RWPE2 (cell line): ENCODE measurements at places on chromosomes 3 and 15.

DNA sequence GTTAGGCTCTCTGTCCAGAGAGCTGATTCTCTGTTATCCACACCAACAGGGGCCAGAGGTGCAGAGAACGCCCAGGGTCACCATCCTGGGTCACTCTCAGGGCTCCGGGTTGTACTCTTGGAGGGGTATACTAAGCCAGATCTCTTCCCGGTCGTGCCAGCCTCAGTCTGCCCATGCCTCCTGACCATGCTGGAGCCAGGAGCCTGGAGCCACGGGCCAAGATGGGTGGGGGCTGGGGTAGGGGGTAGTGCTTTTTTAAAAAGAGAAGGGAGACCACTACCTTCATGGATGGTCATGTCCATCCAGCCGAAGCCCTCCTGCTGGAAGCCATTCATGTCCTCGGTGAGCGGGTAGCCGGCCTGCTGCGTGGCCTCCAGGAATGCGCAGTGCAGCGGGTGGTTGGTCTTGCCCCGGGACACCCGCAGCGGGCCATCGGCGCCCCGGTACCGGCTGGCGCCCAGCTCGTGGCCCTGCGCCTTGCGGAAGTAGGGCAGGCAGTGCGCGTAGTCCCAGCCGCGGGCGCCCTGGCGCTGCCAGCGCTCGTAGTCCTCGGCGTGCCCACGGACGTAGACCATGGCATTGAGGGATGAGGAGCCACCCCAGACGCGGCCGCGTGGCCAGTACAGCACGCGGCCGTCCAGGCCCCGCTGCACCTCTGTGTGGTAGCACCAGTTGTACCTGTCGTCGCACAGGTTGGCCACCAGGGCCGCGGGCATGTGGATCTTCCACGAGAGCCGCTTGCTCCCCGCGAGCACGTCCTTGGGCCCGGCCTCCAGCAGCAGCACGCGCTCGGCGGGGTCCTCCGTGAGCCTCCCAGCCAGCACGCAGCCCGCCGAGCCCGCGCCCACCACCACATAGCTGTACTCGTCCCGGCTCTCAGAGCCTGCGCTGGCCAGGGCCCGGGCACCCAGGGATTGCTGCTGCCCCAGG, 22.9 kb downstream of the CHDH start:
- no peak overlapping the region for H3K4me3 ChIP-seq
- H3K27me3 ChIP-seq, result no peaks in the 10 kb centered on the region
- no peaks in the 10 kb centered on the region; the same call in 1 of the 2 replicates for H3K36me3 ChIP-seq
- H3K4me1 ChIP-seq, result no peaks in the 10 kb centered on the region

- no peak overlapping the region for H3K4me3 ChIP-seq
- H3K4me1 ChIP-seq, result no peaks in the 10 kb centered on the region
- H3K27me3 ChIP-seq, result no peaks in the 10 kb centered on the region
- no peaks in the 10 kb centered on the region for H3K36me3 ChIP-seq
- no peak for DNase-seq
Observed at GRCh38 chr3:24352893-24353553, 141.6 kb downstream of the THRB start.

- H3K27ac ChIP-seq, result no peak overlapping the region
- H3K4me1 ChIP-seq, result peaks cover under 1% of the 10 kb centered on the region
- no peak for DNase-seq
Observed at GRCh38 chr3:106566277-106566676, 697.5 kb upstream of the CBLB start.

DNA sequence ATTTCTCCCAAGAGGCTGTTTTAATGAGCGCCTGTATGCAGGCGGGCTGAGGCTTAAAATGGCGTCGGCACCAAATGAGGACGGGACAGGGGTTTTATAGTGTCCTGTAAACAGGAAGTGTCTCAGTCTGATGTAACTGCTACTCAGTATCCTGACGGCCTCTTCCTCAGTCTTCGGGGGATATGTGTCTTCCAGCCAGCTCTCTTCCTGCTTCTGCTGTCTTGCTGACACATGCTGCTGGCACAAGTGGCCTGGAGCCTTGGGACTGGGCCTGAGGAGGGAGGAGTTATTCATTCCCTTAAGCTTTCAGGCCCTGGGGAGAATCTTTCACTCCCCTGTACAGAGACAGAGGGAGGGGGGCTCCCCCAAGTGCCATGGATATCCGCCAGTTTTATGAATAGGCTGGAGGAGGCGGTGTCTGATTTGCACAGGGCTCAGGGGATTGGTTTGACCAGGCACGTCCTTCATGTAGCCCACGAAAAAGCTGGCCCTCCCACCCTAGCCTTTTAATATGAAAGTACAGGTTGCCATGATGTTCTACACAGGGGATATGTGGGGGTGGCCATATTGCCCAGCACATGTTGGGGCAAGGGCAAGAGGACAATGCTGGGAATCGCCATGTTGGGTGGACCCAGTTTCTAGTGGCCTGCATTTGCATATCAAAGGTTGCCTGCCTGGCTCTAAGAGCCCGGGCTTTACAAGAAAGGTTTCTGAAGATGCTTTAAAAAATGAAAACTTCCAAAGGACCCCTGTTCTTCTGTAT, 19.9 kb downstream of the NDUFB4 start:
- H3K4me3 ChIP-seq, result no peak overlapping the region
- no peaks in the 10 kb centered on the region for H3K27me3 ChIP-seq

DNA sequence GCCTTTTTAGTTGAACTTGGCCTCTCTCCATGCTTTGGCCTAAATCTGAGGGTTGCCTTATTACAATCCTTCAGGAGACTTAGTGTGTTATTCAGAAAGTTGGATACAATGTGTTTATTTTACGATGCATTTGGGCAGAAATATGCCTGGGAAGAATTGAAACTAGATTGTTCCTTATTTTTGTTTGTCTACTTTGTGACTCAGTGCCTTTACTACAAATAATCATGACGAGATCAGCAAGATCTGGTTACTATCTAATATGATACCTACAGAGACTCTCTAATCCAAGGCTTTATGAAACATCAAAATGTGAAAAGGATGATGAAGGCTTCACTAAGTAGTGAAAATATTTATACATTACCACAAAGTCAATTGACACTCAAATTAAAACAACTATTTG, 82.2 kb downstream of the RBMS3 start:
- no peaks in the 10 kb centered on the region for H3K27me3 ChIP-seq
- H3K4me1 ChIP-seq, result no peaks in the 10 kb centered on the region
- no peak overlapping the region for H3K27ac ChIP-seq
- H3K36me3 ChIP-seq, result no peaks in the 10 kb centered on the region
